ENCODE measurements at places on chromosomes 6 and 20. TPM values are rescaled to one million over a fixed set of nuclear protein-coding genes. Genes with fewer than 3 reads are reported as not detected.

- DNase-seq, result no peak
Observed at GRCh38 chr6:106918115-106918514, 56.4 kb downstream of the CD24 start.

- no peak for DNase-seq
Observed at GRCh38 chr6:41071501-41071922, 644 bp downstream of the OARD1 start.

DNA sequence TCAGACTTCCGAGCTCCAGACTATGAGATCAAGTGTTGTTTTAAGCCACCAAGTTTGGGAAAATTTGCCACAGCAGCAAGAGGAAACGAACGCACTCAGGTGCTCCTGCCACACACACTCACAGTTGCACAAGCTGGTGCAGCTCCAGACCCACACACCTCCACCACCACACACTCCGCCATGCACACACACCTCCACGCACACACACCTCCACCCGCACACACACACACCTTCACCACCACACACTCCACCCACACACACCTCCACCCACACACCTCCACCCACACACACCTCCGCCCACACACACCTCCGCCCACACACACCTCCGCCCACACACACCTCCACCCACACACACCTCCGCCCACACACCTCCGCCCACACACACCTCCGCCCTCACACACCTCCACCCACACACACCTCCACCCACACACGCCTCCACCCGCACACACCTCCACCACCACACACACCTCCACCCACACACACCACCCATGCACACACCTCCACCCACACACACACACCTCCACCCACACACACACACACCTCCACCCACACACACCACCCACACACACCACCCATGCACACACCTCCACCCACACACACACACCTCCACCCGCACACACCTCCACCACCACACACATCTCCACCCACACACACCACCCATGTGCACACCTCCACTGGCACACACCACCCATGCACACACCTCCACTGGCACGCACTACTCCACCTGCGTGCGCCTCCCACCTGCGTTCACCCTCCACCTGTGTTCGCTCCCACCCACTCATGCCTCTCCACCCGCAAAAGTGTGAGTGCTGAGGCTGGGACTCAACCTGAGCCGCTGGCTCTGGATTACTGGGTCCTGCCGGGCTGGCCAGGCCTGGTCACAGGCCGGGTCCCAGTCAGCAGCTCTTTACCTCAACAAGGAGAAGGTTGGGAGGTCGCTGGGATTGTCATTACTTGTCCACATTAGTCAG, 175.6 kb downstream of the BMP7 start:
- no peak for DNase-seq

- no peak for DNase-seq
Observed at GRCh38 chr6:107679457-107679856, 144.7 kb downstream of the SCML4 start.

- no peak for DNase-seq
Observed at GRCh38 chr6:63858691-63859090, 223.1 kb downstream of the PHF3 start.

- DNase-seq, result no peak
Observed at GRCh38 chr6:70666706-70667105, 977 bp upstream of the SMAP1 start.

GRCh38 chr20:47059536-47059935, 164.9 kb downstream of the EYA2 start:
- no peak for DNase-seq

DNA sequence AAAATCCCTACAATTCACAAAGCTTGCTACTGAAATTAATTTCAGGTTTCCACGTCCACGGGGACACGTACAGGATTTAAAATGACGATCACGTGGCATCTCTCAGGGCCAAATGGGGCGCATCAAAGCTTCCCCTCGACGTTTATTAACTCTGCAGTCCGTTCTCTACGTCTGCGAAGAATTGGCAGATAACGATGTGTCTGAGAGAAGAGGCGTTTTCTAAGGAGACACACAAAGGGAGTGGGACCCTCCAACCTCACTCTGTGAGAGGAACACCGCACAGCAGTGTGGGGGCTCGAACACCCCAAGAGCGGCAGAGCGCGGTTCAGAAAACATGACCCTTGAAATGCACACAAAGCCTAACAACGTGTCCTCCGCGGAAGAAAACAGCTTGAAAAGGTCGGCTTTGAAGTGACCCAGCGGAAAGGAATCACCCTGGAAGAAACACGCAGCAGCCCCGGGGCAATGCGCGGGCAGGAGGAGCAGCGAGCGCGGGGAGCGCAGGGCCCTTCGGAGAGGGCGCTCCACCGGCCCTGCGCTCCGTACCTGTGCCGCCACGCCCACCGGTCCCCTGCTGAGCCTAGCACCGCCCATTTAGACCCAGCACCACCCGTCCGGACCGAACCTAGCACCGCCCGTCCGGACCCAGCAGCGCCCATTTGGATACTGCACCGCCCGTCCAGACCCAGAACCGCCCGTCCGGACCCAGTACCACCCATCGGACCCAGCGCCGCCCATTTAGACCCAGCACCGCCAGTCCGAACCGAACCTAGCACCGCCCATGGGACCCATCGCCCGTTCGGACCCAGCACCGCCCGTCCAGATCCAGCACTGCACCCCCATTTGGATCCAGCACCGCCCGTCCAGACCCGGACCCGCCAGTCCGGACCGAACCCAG, 1.1 kb upstream of the AFDN start:
- no peak for DNase-seq

GRCh38 chr20:17993546-17993945, 24.7 kb downstream of the MGME1 start:
- no peak for DNase-seq

DNA sequence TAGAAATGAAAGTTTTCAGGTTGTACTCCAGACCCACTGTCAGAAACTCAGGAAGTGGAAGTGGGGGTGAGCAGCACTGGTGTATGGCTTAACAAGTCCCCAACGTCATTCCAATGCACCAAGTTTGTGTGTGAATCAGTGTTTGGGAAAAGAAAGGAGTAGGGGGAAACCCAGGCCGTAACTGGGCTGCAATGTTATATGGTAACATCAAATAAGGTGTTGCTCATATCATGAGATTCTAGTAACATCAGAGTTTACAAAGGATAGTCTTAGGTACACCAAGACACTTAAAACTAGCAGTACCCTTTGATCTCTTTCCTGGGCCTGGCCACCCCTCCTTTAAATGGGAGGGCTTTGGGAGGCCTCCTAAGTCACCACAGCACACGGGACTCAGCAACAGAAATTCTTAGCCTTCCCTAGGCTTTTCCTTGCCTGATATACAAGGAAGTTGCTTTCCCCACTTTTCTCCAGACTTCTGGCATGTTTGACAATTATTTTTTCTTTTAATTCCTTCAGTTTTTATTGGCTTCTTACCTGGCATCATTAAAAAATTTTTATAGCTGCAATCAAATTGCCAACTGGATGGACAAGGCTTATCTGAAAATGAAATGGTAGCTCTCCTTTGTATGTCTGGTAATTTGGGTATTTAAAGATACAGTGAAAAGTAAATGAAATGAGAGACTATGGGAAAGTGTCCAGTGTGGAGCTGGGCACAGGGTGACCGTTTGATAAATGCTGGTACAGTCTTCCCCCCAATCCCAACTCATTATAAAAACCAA, 15.1 kb downstream of the E2F3 start:
- DNase-seq, result no peak

DNA sequence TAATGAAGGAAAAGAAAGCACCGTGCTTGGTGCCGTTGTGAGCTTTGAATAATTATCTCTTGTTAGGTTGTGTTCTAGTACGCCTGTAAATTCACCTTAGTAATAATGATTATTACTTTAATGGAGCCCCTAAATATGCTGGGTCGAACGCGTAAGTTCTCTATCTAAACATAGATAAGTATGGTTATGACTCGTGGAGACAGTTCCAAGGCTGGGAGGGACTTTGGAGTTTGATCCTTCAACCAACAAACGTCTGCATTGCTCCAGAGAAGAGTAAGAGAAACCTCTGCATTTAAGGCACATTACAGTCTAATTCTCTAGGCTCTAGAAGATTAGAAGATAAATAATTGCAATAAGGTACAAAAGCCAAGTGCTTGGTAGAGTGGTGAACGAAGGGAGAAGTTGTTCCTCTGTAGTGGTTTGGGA, 514 bp downstream of the ACOT13 start:
- no peak for DNase-seq

DNA sequence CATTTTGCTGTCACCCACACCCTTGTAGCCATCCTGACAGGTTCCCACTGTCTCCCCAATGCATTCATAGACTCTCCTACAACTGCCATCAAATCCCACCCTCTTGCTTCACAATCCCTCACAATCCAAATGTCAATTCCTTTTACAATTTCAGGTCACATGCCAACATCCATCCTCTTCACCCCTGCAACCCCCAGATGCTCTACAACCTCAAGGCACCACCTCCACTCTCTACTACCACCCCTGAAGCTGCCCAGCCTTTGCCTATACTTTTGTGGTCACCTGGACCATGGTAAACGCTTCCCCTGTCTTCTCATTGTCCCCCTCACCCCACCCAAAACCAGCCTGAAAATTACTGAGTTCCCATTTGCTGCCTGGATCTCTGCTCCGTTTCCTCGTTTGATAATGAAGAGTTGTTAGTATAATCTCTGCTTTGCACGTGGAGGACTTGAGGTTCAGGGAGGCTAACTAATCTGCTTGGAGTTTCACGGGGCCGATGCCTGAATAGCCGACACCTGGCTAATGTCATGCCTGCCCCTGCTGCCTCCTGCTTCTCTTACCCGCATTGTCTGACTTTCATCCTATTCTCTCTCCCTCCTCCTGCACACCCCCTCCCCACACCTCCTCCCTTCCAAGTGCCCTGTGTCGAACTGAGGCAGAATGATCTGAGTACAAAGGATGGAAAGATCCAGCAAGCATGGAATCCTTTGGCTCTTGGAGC, 82.4 kb upstream of the TOX2 start:
- no peak for DNase-seq

DNA sequence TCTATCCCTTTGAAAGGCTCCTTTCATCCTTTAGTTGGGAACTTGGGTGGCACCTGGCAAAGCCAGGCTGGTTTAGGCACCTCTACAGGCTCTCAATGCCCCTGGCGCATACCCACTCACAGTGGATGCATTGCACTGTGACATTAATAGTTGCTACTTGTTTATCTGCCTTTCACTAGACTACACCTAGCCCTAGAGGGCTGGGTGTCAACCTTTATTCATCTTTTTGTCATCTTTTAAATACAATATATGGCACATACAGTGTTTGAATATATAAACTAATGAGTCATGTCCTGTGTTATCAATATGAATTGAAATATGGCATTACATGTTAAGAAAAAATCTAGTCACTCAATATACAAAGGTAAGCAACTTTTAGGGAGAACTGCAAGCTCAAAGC, 120.0 kb upstream of the BCLAF1 start:
- DNase-seq, result no peak

DNA sequence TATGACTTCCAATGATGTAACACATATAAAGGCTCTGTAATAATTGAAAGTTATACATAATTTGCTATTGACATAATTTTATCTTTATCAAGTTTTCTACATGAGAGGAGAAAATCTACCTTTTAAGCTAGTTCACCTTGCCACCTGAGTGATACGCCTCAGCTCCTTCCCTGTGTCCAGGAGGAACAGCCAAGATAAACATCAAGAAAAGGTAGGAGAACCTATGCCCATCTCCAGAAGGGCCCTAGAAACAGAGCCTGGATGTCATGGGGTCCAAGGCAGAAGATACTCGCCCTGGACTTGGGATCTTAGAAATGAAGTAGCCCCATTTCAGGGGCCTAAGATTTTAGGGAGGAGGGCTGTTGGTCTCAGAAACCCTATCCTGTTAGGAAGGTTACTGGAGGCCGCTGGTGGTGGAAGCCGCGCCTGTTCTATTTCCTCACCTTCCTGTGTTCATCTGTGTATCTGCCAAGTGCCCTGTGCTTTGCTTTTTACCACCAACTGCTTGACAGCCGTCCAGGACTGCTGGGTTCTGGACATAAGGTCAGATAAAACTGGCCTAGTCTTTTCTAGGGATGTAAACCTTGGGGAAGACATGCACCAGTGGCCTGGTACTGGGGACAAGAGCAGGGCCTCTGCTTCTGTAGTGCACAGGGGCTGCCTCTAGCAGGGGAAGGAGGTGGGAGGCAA, 178.5 kb downstream of the ARID1B start:
- peak; percentile 89 for DNase-seq

- DNase-seq, result no peak
Observed at GRCh38 chr6:79223611-79224404, 10.7 kb downstream of the HMGN3 start.

- no peak for DNase-seq
Observed at GRCh38 chr6:30726506-30727413, 6.6 kb downstream of the TUBB start.

GRCh38 chr20:50207026-50207425, 16.4 kb downstream of the CEBPB start:
- no peak for DNase-seq

DNA sequence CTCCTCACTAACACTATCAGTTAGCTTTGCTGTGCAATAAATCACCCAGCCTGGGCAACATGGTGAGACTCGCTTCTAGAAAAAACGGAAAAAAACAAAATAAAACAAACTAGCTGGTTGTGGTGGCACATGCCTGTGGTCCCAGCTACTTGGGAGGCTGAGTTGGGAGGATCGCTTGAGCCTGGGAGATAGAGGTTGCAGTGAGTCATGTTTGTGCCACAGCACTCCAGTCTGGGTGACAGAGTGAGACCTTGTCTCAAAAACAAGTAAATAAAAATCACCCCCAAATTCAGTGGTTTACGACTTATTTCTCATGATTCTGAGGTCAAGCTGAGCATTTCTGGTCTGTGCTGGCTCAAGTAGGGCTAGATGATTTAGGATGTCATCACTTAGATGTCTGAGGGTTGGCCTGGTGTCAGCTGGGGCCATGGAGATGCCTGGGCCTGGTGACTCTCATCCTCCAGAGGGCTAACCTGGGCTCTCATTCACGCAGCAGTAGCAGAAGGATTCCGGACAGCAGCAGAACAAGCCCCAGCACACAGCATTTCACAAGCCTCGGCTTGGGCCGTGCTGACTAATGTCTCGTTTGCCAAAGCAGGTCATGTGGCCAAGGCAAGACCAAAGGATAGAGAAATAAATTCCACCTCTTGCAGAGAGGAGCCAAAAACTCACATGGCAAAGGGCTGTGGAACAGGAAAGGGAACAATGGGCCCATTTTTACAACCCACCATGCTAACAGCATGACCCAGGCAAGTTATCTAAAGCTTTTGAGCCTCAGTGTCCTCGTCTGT, 32.5 kb downstream of the MGME1 start:
- DNase-seq, result peak; percentile 67

MUC21 gene
- polyA plus RNA-seq, result not detected

SLC22A7 gene
- 0.23 TPM for polyA plus RNA-seq

FNDC1 gene
- 0.08 TPM for polyA plus RNA-seq

ADGRF1 gene
- polyA plus RNA-seq, result not detected

RIPPLY2 gene
- polyA plus RNA-seq, result not detected

ULBP2 gene
- 3.7 TPM for polyA plus RNA-seq

All from heart left ventricle (tissue), 16 donors.